ENCODE measurements at places on chromosomes 7 and 10.

DNA sequence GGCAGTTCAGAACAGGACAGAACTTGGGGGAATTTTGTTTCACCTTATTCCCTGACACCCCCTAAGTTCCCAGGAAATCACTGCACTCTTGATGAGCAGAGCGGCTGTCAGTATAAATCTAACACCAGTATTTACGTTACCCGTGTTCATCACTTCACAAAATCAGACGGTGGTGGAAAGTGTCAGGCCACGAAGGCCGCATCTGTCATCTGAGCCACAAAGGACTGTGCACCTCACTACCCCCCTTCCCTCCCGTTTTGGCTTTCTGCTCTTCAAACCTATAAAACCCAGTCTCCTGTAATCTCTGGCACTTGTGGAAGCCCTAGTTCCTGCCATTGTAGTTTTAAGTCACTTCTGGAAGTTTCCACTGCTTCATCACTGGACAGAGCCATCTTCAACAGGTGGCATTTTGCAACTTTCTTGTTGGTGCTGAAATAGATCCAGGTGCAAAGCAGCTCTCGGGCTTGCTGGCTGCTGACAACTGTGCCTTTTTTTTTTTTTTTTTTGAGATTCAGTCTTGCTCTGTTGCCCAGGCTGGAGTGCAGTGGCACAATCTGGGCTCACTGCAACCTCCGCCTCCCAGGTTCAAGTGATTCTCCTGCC is 9.5 kb downstream of the ZFAND2A start:
- DNase-seq, result no peak

- no peak for DNase-seq
Measured at GRCh38 chr7:2922348-2922691, 78.2 kb upstream of the GNA12 start.

DNA sequence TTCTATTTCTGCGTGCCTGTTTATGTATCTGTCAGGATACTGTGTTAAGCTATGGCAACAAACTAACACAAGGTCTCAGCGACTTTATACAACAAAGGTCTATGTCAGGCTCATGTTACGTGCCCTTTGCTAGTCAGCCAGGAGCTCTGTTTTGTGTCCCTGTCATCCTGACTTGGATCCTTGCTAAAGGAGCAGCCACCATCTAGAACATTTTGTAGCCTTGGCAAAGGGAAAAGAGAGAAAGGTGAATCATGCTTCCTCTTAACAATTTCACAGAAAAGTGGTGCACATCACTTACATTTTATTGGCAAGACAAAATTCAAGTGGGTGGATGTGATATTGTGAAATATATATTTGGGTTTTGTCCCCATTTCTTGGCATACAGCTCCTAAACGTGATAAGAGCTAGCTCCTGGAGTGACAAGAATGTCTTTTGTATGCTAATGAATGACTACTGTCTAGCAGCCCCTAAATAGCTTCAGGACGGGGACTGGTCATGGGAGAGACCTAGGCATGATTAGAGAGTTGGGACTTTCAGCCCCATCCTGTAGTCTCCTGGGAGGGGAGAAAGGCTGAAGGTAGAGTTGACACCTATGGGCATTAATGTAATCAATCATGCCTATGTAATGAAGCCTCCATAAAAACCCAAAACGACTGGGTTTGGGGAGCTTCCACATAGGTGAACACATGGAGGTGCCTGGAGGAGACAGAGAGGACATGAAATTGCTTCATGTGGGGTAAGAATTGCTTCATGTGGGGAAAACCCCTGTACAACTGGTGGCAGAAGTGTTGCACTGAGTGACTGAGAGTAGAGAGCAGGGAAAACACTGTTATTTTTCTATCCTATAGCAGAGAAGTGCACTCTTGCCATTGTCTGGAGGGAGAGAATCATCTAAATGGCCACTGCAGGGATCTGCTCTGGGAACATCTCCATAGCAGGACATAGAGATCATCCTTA is 33.0 kb downstream of the MRPL32 start:
- DNase-seq, result no peak

DNA sequence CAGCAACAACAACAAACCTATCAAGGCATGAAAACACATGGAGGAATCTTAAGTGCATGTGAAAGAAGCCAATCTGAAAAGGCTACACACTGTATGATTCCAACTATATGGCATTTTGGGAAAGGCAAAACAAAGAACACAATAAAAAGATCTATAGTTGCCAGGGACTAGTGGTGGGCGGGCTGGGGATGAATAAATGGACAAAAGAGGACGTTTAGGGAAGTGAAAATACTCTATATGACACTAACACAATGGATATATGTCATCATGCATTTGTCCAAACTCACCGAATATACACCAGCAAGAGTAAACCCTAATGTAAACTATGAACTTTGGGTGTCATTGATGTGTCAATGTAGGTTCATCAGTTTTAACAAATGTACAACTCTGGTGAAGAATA is 89.1 kb downstream of the SEMA3E start:
- no peak for DNase-seq

GRCh38 chr10:125083576-125083920 is 76.8 kb downstream of the CTBP2 start:
- DNase-seq, result no peak

DNA sequence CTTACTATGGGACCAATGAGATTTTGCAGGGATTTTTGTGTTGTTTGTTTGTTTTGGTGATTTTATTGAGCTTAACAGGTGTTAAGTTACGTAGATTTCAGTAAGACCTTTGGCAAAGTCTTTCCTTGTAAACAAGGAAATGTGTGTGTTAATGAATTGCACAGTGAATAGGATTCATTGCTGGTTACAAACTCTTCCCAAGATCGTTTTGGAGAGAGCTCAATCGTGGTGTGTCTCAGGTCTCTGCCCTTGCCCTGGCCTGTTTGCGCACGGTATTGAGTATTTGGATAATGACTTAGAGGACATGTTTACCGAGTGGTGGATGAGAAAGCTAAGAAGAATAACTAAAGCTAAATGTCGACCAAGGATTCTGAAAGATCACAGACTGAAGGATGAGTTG is 41.9 kb downstream of the PRPF18 start:
- no peak for DNase-seq

DNA sequence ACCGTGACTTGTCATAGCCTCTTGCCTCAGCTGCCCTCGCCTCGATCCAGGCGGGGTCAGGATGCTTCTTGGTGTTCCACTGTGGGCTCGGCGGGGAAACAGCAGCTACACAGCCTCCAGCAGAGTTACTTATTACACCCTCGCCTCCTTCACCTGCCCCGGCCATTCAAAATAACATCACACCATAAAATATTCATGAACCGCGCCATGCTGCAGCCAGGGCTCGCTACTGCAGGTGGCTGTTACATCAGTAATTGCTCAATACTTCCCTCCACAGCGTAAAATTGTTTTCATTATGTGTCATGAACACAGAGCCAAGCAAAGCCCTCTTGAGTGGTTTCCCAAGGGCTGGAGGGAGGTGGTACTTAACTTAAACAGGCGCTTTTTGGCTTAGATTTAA is 241.5 kb upstream of the SP8 start:
- no peak for DNase-seq

All from stimulated activated CD8-positive, alpha-beta memory T cell treated with anti-CD3 and anti-CD28 coated beads, Interleukin-7, amount 100 ng/mL, for 1 hour (primary cell).